OCI-M1 (cell line): ENCODE measurements at places on chromosomes 3 and 15.

- DNase-seq, result no peak
Measured at GRCh38 chr15:69080295-69081248, 66.1 kb downstream of the NOX5 start.

- DNase-seq, result no peak
Measured at GRCh38 chr15:68197170-68197492, 8.0 kb downstream of the CALML4 start.

- DNase-seq, result peak; percentile 23
Measured at GRCh38 chr3:58299839-58300516, 6.1 kb upstream of the RPP14 start.

- DNase-seq, result no peak
Measured at GRCh38 chr3:127629467-127630403, 750 bp downstream of the PODXL2 start.

- DNase-seq, result no peak
Measured at GRCh38 chr3:124363476-124363875, 366.8 kb upstream of the UMPS start.
